Activated T-cell treated with anti-CD3 and anti-CD28 coated beads, Interleukin-2, amount 50 U/mL, for 72 hours (primary cell): ENCODE measurements at places on chromosomes 16 and 17. TPM values are rescaled to one million over a fixed set of nuclear protein-coding genes. Genes with fewer than 3 reads are reported as not detected.

The SDK2 gene
- 0.26 TPM for total RNA-seq

GRCh38 chr16:28567292-28567691, 13.6 kb downstream of the SGF29 start:
- DNase-seq = no peak

DNA sequence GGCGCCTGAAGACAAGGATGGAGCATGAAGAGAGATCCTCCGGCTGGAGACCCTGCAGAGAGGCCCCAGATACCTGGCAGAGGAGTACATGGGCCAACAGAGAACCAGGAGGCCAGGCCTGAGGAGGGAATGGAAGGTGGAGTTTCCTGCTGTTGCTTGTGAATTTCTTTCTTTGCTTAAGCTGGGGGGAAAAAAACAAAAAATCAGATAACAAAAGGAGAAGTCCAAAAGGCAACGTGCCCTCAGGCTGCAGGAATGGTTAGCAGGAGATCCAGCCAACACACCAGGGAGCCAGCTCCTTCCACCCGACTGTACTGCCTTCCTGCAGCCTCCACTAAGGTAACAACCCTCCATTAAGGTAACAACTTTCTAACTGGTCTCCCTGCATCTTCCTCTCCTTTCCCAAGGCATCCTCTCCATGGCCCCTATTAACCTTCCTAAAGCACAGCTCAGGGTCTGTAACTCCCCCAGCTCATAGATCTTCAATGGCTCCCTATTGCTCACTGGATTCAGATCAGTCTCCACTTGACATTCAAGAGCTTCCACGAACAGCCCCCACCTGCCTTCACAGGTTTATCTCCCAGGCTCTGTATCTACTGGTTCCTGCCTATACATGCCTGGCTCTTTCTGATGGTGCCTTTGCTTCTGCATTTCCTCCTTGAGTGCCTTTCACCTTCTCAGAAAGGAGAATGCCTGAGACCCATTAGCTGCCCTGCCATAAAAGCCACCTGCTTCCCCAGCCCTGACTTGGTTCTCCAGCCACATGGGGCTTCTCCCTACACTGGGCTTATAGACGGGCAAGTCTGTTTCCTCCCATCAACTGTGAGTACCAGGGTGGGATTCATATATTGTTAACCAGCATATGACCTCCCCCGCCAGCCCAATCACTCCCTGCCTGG, 725 bp upstream of the ARL5C start:
- no peak for DNase-seq

DNA sequence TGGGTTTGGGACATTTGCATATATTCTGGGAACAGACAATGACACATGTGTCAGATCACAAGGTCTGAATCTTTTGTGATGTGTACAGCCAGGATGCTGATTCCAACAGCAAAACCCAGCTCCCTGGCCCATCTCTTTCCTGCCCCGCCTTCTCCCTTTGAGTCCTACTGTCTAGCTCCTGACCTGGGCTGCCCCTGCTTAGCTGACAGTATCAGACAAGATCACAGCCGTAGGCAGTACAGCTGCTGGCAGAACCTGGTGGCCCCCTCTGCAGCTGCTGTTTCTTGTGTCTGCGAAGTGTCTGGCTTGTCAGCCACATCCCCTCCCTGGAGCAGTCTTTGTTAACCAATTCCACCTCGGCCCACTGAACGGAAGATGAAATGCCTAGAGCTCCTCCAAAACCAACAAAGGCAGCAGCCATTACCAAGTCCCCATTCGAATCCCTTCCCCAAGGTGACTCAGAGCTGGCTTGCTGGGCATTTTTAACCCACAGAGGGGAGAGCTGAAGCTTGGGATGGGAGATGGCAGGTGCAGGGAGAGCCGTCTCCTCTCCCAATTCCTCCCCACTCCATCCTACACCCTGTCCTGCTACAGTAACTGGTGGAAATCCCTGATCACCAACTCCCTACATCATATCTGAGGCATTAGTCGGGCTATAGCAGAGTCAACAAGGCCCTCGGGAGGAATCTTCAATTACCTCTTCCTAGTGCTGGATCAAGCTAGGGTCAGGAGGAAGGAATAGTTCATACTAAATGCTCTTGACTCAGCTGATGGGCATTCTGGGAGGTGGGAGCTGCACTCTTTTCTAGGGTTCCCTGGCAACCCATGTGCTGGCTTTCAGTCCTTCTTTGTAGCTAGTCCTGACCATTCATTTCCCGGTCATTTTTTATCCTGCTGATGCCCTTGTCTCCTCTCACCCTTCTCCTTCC, 5.8 kb downstream of the PIPOX start:
- no peak for DNase-seq

GRCh38 chr17:9080983-9081382, 59.7 kb downstream of the NTN1 start:
- no peak for DNase-seq

DNA sequence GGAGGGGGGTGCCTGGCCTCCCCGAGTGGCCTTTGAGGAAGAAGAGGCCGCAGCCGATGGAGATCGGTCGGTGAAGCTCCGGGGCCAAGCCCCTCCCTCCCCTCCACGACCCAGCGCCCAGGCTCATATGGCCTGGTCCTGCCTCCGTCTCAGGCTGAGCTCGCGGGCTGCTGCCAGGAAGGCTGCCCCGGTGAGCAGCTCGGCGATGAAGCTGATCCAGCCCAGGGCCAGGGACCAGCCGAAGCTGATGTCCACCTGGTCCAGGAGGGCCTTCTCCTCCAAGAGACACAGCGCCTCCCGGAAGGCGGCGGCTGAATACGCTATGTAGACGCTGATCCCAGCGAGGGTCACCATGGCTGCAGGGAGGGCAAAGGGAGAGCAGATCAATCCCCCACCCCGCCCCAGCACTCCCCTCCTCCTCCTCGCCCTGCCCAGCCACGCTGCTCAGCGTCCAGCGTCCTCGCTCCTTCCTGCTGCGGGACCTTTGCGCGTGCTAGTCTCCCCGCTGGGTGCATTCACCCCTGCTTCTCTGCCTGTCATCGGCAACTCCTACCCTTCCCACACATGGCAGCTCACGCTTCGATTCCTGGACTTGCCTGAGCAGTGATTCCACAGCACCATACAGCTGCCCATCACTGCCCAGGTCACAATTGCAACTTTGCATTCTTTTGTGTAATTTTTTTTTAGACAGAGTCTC, 20.5 kb downstream of the TMEM114 start:
- DNase-seq = no peak

The HIC1 gene
- 11.7 TPM for total RNA-seq

The TMEM132E gene
- not detected for total RNA-seq

The CACNG1 gene
- total RNA-seq = not detected

GRCh38 chr16:87243478-87243877, 73.7 kb downstream of the C16orf95 start:
- DNase-seq = no peak

- DNase-seq = peak; percentile 77
Measured at GRCh38 chr17:80866050-80866793, 125.4 kb upstream of the CHMP6 start.

The HOXB1 gene
- total RNA-seq = not detected

GRCh38 chr16:67342616-67343015, 16.0 kb downstream of the LRRC36 start:
- DNase-seq = no peak

The STAC2 gene
- total RNA-seq = 0.07 TPM

GRCh38 chr17:45431531-45432404, 902 bp downstream of the ARHGAP27 start:
- DNase-seq = peak; percentile 86

The MYO15B gene
- 102 TPM for total RNA-seq

The ADGRG3 gene
- 0.09 TPM for total RNA-seq

The ABCA10 gene
- 2.1 TPM for total RNA-seq

GRCh38 chr17:60888812-60889709, 211.4 kb downstream of the BCAS3 start:
- no peak for DNase-seq

- DNase-seq = no peak
Measured at GRCh38 chr16:17519101-17519955, 48.6 kb upstream of the XYLT1 start.

DNA sequence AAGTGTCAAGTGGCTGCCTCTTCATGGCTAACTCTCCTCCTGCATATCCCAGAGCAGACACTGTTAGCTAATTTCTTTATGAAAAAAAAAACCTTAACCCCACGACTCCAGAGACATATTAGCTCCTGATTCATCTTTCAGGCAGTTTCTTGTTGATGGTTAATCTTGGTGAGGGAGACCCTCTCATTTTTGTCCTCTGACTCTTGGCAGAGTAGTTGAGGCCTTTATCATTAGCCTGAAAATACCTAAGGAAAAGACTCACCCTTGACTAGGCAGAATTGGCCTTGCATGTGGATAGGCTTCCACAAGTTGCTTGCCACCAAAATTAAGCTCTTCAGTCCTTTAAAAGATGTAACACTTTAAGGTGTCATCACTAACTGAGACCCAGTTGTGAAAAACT, 4.0 kb downstream of the CRYBA1 start:
- no peak for DNase-seq

The C17orf50 gene
- total RNA-seq = not detected

GRCh38 chr17:66542129-66542966, 239.9 kb downstream of the PRKCA start:
- peak; percentile 18 for DNase-seq

The KRT32 gene
- total RNA-seq = not detected

The LGALS9B gene
- not detected for total RNA-seq

- DNase-seq = peak; percentile 68
Measured at GRCh38 chr17:68759343-68760140, 158.4 kb upstream of the FAM20A start.
